ENCODE measurements at places on chromosomes 11 and 22. TPM values are rescaled to one million over a fixed set of nuclear protein-coding genes. Genes with fewer than 3 reads are reported as not detected.

- no peak for DNase-seq
Observed at GRCh38 chr11:13336246-13336878, 58.8 kb downstream of the BMAL1 start.

DNA sequence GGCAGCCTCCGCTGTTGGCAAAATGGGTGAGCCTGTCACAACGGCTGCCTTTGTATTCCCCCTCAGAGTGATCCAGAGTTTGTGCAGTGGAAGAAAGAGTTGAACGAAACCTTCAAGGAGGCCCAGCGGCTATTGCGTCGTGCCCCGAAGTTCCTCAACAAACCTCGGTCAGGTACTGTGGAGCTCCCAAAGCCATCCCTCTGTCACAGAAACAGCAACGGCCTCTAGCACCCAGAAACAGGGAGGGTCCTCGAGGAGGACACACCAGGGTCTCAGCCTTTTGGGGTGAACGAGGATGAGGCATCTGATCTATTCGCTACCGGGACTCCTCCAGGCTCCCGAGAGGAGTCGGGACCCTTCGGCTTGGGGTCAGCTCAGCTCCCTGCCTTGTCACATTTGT is 19.8 kb upstream of the MYO18B start:
- no peak for DNase-seq

GRCh38 chr22:19887256-19887985 is 32.7 kb upstream of the GNB1L start:
- no peak for DNase-seq

HOATZ gene
- polyA plus RNA-seq: 0.24 TPM

NXPE2 gene
- 0.04 TPM for polyA plus RNA-seq

DNA sequence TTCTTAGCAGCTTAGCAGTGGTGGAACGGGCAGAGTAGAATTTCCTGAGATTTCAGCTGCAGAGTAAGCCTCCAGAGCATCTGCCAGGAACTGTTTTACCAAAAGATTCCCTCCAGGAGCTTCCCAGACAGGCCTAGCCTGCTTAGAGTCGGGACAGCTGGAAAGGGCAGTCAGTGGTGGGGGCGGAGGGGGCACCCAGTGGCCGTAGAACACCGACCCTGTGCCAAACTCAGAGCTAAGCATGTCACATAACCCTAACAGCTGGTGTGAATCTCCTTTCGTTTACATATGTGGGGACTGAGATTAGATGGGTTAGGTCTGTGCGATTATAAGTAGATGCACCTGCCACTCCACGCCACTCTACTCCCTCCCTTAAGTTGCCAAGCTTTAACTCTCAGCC is 80.0 kb upstream of the CRTAM start:
- no peak for DNase-seq

TPH1 gene
- 0.06 TPM for polyA plus RNA-seq

DNA sequence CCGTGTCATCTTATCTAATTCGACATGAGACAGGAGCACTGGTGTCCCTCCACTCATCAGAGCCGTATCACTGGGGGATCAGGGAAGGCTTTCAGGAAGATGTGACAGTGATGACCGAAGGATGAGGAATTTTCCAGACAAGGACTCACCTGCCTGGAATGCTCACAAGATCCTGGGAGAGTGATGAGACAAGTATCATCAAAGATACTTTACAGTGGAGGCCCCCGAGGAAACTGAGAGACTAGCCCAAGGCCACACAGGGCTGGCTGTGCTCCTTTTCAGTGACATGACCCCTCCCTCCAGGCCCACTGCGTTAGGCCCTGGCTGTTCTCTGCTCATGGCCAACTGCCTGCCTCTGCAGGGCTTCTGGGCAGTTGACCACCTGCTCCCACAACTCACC is 13.0 kb downstream of the CLPB start:
- no peak for DNase-seq

A4GALT gene
- 1.8 TPM for polyA plus RNA-seq

DNA sequence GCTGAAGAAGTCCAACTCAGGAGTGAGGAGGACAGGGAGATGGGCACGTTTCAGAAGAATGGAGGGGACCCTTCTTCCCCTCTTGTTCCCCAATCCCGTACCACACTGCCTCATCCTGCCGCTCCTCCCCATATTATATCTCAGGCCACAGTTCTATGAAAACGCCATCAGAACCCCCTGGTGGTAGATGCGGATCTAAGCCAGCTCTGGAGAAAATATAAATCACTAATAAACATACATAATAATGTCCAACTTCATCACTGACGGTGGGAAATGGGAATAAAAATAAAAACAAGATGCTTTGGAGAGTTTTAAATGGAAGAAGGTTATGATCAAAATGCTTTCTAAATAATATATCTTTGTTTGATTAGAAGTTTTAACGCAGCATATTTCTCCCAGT is 400.3 kb downstream of the CADM1 start:
- no peak for DNase-seq

TSSK2 gene
- polyA plus RNA-seq: not detected

- no peak for DNase-seq
Observed at GRCh38 chr11:74171630-74171968, 510 bp downstream of the PPME1 start.

GRCh38 chr11:6843670-6844069 is 1.8 kb upstream of the OR10A5 start:
- no peak for DNase-seq

DNA sequence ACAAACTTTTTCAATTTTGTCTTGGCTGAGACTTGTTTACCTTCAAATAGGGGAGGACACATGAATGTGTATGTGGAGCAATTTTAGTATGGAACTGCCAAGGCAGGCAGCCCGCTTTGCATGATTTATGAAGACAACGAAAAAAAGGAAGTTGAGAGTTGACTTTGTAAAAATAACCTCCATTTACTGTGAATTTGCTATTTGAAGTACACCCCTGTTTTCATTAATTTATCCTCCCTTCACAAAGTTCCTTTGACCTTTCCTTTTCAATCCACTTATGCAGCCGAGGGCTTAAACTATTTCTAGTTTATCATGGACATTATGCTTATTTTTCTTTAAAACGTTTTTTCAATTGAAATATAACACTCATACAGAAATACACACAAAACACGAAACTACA is 369.6 kb upstream of the CADM1 start:
- no peak for DNase-seq

DNA sequence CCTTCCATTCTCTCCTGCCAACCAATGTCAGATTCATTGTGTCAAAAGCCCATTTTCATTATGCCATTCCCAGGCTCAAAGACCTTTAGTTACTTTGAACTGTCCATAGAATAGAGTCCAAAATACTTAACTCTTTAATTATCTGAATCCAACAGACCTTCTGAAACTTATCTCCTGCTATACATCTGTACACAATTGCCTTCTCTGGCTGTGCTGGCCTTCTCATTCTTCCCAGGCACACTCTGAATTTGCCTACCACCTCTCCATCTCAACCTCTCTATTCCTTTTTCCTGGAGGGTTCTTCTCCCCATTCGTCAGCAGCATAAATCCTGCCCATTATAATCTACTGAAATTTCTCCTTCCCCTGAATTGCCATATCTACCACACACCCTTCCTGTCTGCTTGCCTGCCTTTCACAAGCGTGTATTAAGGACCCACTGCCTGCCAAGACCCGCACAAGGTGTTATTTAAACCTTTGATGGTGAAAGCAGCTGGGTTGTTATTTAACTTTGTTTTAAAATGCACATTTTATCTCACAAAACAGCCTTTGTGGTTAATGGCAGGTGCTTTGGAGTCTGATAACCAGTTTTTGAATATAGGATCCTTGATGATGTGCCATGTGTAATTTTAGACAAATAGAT is 125.9 kb downstream of the CCDC81 start:
- no peak for DNase-seq

DNA sequence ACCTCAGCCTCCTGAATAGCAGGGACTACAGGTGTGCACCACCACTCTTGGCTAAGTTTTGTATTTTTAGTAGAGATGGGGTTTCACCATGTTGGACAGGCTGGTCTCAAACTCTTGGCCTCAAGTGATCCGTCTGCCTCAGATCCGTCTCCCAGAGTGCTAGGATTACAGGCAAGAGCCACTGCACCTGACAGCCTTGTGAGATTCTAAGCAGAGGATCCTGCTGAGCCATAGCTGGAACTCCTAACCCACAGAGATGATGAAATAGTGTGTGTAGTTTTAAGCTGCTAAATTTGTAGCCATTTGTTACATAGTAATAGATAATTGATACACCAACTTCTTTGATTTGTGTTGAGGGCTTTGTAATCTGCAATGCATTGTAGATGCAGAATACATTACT is 51.1 kb downstream of the CLMP start:
- no peak for DNase-seq

GRCh38 chr11:69702239-69702691 is 1.6 kb downstream of the FGF19 start:
- no peak for DNase-seq

- no peak for DNase-seq
Observed at GRCh38 chr11:90919332-90919731, 696.5 kb upstream of the CHORDC1 start.

GSTT2B gene
- 39.7 TPM for polyA plus RNA-seq

- DNase-seq: no peak
Observed at GRCh38 chr11:128219731-128220120, 367.6 kb downstream of the ETS1 start.

DNA sequence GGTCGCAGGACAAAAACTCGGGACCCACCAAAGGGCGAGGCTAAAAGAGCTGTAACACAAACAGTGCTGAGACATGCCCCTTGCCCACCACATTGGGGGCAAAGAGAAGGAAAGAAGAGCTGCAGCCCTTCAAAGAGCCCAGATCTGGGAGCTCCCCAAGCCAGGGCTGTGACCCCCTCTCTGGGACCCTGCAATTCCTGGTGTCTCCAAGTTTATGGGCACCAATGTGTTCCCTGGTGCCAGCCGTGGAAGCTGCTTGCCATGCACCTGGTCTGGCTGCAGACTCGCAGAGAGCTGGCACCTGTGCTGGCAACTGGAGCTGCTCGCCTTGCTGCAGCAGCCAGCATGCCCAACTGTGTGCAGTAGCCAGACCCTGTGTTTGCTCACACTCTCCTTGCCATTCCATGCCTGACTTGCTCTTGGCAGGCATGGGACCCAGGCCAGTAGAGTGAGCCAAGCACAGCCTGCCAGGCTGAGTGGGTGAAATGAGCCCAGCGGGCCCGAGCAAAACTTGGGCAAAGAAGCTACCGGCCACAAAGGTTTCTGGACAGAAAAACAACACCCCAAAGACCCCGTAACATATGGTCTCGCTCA is 16.0 kb downstream of the RRP8 start:
- no peak for DNase-seq

DNA sequence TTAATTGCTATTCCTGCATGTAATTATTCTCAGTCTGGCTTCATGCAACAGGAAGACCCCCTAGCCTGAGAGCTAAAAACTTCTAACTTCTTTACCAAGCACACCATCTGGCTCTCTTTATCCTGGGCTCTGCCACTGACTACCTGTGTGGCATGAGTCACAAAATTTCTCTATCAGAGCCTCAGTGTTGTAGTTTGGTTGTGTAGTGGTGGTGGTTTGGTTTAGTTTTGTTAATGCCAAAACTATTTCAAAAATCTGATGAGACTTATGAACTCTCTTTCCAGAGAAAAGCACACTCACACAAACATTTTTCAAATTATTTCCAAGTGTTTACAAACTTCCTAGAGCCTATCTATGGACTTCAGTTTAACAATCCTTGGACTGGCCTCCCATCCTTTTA is 7.5 kb upstream of the IL17RA start:
- DNase-seq: peak; percentile 51

DNA sequence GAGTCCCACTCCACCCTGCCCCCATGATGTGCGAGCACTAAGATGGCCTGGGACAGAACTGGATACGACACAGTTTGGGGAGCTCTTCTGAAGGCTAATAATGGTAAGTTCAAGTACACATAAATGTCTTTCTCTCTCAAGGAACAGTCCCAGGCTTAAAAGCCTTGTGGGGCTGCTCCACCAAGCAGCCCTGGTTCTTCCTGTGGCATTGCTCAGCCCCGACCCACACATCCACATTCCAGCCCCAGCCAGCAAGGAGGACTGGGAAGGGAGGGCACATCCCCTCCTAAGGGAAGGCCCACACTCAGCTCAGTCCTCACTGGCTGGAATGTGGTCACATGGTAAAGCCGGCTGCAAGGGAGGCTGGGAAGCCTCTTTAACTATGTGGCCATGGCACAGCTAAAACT is 13.3 kb upstream of the MB start:
- peak; percentile 30 for DNase-seq

DNA sequence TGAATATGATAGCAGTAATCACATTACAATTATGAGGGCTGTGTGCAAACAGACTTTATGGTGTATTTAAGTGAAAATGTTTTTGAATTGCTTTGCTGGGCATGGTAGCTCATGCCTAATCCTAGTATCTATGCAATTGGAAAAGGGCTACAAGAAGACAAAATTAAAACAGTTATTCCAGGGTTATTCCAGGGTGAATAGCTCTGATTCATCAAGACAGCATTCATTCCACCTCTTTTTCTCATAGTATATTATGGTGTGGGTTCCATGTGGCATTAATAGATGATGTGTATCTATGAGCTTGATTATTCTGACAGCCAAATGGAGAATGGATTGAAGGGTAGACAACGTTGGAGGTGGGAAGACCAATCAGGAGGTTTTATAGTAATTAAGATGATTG is 12.1 kb upstream of the SIDT2 start:
- DNase-seq: no peak

- DNase-seq: no peak
Observed at GRCh38 chr11:64998690-64999431, 2.1 kb upstream of the BATF2 start.

GRCh38 chr22:33851240-33851639 is 69.0 kb downstream of the LARGE1 start:
- DNase-seq: no peak

DNA sequence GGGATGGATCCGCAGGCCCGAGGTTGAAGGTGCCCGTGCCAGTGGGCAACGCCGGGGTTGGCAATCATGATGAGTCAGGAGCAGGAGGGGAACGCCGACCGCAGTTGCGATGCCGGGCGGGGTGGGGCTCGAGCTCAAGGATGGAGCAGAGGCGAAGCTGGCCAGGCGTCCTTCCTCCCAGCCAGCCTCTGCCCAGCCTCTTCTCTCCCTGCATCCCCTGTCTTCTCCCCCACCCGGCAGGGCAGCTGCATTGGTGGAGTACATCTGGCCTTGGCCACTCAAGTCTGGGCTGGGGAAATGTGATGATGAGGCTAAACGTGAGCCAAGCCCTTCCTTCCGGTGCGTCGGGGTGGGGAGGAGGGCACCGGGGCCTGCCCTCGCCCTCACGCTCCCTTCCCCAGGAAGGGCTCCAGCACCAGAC is 3.9 kb downstream of the IFITM10 start:
- no peak for DNase-seq

DNA sequence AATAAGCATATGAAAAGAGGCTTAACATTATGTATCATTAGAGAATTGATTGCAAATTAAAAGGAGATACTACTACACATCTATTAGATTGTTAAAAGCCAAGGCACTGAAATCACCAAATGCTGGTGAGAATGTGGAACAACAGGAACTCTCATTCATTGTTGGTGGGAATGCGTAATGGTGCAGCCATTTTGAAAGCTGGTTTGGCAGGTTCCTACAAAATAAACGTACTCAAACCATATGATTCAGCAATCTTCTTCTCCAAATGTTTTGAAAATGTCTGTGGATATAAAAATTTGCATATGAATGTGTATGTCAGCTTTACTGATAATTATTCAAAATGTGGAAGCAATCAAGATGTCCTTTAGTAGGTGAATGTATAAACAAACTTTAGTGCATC is 176.4 kb upstream of the PLET1 start:
- DNase-seq: no peak

VWA5A gene
- polyA plus RNA-seq: 26.9 TPM

- no peak for DNase-seq
Observed at GRCh38 chr11:34416088-34416487, 22.6 kb upstream of the CAT start.

- DNase-seq: peak; percentile 80
Observed at GRCh38 chr11:129846508-129847335, 31.1 kb downstream of the TMEM45B start.

GRCh38 chr11:2267306-2267850 is 3.0 kb downstream of the ASCL2 start:
- DNase-seq: no peak
